IPS DF 19.7 (cell line): ENCODE measurements at places on chromosomes 11 and 22.

DNA sequence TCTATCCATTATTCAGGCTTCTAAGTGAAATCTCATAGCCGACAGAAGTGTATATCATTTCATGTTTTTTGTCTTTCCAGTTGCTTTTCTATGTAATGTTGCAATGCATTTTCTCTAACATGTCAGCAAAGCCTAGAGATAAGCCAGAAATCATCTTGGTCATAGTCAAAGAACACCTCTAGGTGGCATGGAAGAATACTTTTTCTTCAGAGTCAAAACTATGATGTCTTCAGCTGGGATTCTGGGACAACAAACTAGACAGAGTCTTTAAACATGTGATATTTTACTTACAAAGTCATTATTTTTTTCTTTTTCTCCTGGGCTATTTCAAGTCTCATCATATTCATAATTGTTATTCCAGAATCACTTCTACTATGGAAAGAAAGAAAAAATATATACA is 4.4 kb downstream of the GAS2 start:
- DNase-seq, result no peak

GRCh38 chr22:50444663-50445062 is 30.2 kb downstream of the SBF1 start:
- no peak for DNase-seq

DNA sequence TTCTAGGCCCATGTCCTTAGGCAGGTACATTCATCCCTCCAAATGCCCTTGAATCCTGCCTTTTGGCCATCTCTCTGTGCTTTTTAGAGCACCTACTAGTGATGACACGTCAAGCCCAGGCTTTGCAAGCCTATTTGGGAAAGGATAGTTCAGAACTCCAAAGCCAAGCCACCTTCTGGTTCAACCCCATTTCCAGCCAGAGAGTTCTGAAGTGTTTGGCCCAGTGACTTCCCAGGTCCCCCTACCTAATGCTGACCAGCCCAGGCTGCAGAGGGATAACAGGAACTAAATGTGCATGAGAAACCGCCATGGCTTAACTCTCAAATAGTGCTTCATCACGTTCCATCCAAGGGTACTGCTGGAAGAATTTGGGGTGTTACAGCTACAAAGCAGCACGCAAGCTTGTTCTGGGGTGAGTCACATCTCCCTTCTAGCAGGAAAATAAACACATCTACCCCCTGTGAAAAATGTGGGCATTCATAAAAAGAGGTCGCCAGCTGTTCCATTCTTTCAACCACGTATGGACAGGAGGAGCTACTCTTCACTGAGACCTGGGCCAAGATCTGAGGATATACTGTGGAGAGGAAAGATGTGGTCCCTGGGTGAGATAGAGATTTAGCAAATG is 2.0 kb upstream of the FXYD6 start:
- DNase-seq, result no peak

DNA sequence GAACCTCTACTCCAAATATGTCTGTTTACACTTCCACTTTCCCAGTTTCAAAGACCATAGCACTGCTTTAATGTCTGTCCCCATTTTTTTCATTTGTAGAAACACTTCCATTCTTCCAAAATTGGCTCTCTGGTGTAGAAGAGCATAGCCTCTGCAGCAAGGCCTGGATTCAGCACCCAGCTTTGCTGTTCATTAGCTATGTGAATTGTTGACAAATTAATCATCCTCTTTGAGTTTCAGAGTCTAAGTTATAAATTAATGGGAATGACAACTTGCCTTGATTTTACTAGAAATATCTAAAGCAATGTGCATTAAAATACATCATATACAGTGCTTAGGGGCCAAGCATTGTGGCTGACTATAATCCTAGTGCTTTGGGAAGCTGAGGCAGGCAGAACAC is 22.4 kb downstream of the GRIA4 start:
- DNase-seq, result no peak

GRCh38 chr11:91922846-91923245 is 301.8 kb upstream of the FAT3 start:
- DNase-seq, result no peak

DNA sequence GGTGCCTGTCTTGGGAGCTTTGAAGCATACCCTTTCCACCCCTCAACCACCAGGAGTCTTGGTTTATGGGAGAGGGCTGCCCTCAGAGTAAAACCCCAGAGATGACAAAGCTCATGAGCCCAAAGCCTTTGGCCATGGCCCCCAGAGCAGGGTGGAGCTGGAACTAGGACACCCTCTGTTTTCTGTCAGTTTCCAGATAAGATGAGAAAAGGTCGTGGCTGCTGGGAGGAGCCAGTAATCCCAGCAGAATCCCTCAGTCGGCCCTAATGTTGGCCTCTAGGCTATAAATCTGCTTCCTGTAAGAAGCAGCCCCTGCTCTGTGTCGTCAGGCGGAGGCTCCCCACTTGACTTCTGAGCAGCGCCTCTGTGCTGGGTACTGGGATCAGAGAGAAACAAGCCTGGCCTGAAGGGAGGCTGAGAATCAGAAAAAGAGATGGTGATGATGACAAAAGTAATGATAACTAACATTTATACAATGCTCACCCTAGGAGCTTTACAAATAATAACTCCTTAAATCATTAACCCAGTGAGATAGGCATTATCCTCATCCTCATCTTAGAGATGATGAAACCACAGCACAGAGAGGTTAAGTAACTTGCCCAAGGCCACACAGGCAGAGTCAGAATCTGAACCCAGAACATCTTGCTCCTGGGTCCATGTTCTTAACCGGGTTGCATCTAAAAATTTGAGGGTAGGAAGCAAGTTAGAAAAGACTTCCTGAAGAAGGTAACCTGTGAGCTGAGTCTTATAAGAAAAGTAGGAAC is 471.4 kb downstream of the SOX6 start:
- no peak for DNase-seq

- DNase-seq, result no peak
These were observed 110.8 kb downstream of the KCNQ1OT1 start for GRCh38 chr11:2588809-2589537.

DNA sequence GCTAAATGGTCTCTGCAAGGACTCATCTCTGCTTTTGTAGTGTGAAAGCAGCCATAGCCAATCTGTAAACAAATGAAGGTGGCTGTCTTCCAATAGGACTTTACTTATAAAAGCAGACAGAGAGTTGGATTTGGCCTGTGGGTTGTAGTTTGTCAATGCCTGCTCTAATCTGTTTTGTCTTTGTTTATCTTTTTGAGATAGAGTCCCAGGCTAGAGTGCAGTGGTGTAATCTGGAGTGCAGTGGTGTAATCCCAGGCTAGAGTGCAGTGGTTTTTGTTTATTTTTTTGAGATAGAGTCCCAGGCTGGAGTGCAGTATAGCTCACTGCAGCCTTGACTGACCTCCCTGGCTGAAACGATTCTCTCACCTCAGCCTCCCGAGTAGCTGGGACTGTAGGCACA is 8.6 kb downstream of the PPP6R3 start:
- no peak for DNase-seq

DNA sequence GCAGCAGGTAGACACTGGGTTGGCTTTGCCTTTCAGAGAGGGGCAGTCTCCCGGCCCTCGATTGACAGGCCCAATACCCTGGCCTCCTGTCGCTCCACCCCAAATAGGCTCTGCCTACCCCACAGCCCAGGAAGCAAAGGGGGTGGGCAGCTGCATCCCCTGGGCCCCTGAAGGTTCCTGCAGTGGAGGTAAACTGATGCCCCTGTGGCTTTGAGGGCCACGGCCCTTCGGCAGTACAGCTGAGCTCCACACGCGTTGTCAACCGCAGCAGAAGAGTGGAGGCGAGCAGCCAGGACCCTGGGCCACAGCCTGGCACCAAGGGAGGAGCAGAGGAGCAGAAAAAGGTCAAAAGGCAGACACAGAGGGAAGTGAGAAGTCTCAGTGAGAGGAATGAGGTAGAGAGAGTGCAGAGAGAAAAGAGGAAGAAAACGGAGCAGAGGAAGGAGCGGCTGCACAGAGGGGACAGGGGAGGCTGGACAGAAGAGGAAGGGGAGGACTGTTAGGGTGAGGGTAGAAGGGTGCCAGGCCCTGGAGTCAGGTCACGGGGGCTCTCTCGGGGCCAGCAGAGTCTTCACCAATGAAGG is 64.0 kb downstream of the SLC22A12 start:
- no peak for DNase-seq

DNA sequence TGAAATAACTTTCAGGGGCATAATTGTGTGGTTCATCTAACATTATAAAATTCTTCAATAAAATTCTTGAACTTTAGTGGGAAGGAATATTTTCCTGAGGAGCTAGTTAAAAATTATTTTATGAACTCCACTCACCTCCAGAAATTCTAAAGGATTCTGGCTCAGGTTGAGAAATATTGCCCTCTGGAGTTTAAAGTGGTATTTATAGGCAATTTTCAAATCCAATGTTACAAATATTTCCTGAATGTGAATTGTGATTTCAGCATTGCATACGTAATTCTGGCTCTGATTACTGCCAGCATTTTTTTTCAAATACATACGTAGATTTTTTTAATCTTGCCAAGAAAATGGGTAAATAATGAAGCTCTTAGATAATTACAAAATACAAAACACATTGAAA is 598.2 kb upstream of the ANO3 start:
- DNase-seq, result no peak

- DNase-seq, result no peak
These were observed 43.5 kb downstream of the FANCF start for GRCh38 chr11:22582151-22582410.

DNA sequence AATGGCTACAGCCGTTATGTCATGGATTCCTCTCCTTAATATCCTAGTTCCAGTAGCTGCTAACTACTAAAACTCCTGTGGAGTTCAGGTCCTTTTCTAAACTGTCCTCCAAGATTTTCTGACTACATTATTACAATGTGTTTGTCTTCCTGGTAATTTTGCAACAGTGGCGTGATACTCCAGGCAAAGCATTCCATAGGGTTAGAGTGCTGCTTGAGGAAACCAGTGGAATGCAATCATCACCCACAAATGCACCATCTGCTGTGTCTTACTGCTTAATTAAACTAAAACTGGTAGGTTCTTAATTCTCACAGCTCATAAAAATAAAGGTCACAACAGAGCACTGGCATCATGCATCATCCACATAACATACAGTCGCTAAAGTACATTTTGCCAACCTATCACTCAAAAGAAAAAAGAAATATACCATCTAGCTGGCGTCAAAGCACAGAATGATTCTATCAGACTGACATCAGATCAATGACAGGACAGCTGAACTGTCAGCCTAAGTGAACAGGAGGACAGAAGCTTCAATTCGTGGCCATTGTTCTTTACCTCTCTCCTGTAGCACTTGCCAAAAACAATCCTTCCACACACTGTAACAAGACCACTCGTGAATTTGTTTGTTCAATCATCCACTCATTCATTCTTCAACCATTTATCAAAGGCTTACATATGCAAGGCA is 182.5 kb downstream of the CADM1 start:
- DNase-seq, result no peak

DNA sequence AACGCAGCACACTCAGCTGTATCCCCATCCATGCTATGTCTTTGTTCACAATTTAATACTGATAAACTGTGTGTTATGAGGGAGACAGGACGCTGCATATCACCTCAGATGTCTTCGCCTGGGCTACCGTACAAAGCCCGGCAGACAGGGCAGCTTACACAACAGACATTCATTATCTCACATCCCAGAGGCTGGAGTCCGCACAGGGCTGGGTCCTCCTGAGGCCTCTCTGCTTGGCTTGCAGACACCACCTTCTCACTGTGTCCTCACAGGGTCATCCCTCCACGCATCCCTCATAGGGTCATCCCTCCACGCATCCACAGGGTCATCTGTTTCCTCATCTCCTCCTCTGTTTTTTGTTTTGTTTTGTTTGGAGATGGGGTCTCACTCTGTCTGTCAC is 61.2 kb downstream of the SHANK2 start:
- no peak for DNase-seq

GRCh38 chr22:44112191-44112590 is 68.5 kb upstream of the PARVG start:
- no peak for DNase-seq

- no peak for DNase-seq
These were observed 30.1 kb downstream of the KCNC1 start for GRCh38 chr11:17764446-17765218.

- no peak for DNase-seq
These were observed 11.4 kb downstream of the TRAF6 start for GRCh38 chr11:36498721-36499120.

DNA sequence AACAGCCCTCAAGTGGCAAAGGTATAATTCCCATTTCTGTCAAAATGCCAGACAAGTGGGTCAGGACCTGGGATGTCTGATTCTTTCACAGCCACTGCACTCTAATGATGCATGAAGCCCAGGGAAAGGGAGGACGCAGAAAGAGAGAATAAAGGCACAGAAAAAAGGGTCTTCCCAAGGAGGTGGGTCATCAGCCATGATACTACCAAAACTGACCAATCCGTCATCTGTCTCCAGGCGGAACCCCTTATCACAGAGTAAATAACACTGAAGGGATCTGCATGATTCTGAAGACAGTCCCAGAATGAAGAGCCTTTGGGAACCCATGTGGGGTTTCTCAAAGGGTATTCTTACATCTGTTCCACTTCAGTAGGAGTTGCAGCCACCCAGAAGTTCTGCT is 73.8 kb upstream of the OPCML start:
- DNase-seq, result no peak

DNA sequence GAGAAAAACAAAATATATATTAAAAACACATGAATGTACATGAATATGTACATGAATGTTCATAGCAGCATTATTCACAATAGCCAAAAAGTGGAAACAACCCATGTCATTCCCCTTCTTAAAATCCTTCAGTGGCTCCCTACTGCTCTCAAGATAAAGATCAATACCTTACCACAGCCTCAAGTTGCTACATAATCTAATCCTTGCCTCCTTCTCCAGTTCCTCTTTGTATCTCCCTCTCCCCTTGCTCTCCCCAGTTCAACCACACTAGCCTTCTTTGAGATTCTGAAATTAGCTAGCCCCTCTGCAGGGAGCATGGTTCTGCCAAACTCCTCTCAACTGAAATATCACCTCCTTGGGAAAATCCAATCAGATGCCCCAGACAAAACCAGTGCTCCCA is 28.1 kb downstream of the MTMR2 start:
- no peak for DNase-seq

GRCh38 chr11:60265373-60266214 is 14.9 kb upstream of the MS4A4A start:
- DNase-seq, result no peak

- no peak for DNase-seq
These were observed 349.4 kb upstream of the NCAM1 start for GRCh38 chr11:112611771-112612170.

- DNase-seq, result no peak
These were observed 47.5 kb upstream of the PICALM start for GRCh38 chr11:86116386-86116726.

DNA sequence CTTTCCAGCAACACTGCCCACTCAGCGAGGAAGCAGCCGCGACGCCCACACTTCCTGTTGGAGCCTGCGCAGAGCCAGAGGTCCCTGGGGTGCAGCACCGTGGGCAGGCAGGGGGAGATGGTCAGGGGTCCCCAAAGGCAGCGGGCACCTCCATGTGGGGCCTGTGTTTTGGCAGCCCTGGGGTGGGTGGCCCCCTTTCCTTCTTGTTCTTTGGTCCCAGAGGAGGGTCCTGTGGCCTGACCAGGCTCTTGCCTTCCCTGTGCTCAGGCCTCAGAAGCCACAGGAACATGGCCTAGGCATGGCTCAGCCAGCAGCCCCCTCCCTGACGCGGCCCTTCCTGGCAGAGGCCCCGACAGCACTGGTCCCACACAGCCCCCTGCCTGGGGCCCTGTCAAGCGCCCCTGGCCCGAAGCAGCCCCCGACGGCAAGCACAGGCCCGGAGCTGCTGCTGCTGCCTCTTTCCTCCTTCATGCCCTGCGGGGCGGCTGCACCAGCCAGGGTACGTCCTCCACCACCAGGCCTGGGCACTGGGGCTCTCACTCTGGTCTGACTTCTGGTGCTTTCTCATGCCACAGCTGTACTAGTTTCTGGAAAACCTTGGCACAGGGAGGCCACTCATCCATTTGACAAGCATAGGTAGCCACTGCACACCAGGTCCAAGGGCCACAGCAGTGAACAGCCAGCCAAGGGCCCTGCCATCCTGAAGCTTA is 47.1 kb downstream of the PISD start:
- no peak for DNase-seq
